ENCODE measurements at places on chromosomes 16 and 17.

- no peak for DNase-seq
Observed at GRCh38 chr16:85192238-85193114, 80.2 kb upstream of the CIBAR2 start.

DNA sequence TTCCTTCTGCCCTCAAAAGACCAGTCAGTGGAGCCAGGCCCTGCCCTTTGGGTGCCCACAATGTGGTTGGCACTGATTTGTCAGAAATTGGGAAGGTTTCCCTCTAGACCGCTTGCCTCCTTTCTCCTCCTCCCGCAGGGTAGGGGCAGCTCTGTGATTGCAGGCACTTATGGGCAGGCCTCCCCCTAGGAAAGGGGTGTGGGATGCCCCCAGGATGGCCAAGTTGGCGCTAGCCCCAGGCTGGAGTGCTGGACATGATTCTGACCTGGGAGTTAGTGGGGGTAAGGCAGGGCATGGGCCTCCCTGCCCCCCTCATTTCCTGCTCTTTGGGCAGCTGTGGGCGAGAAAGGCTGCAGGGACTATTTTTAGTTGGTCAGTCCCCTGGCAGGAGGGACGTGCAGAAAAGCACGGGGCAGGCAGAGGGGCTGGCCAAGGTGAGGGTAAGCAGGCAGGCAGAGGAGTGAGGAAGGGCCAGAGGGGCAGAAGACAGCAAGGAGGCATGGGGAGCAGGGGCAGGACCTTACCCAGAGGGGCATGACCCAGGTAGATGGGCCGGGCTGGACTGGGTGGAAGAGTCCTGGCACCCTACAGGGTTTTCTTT, 3.3 kb downstream of the RARA start:
- DNase-seq, result no peak

GRCh38 chr16:89009343-89010209, 32.6 kb upstream of the CBFA2T3 start:
- no peak for DNase-seq

GRCh38 chr17:61349350-61349749, 50.3 kb upstream of the TBX2 start:
- no peak for DNase-seq

DNA sequence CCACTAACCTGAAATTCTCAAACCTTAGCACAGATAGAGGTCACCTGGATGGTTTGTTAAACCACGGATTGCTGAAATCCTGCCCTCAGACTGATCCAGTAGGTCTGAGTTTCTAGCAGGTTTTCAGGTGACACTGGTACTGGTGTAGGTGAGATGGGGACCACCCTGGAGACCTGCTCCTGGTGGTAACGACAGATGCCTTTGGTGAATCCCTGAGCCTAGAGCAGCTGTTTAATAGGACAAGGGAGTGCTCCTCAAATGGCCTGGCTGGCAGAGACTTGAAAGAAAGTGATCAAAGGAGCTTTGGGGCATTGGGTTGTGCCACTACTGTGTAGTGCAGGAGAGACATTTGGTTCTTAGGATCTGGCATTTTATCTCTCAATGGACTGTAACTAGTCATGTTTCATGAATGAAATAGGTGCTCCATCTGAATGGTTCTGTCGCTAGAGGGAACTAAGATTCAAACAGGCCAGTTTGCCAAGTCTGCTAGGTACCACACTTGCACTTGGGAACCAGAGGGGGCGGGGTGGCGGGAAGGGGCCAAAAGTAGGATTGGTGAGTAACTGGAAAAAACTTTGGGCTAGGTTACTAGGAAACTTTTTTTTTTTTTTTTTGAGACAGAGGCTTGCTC, 2.9 kb upstream of the IFI35 start:
- DNase-seq, result no peak

DNA sequence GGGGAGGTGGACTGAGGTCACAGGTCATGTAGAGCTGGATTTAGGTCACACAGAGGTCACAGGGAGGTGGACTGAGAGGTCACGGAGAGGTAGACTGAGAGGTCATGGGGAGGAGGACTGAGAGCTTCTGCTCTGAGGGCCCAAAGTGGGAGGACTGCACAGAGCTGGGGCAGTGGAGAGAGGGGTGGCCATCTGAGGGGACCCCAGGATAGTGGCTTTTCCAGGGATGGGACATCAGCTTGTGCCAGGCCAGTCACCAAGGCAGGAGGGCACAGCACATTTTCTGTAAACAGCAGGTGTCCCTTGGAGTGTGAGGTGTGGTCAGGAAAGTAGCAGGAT, 26.1 kb upstream of the JPT2 start:
- no peak for DNase-seq

DNA sequence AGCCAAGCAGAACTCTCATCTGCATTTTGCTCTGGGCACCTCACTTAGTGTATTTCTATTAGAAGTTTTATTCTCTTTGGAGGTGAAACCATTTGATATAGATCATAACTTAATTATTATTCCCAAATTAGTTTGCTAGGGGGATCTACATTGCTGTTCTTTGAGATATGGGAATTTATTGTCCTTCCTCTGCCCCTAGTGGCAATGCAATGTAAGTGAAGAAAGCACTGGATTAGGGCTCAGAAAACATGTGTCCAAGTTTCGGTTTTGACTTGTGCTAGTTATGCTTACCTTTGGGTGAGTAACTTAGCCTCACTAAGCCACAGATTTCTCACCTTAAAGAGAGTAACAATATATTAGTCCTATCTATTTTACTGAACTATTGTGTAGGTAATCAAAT, 2.9 kb downstream of the KRT39 start:
- DNase-seq, result no peak

GRCh38 chr16:50466170-50466569, 82.0 kb upstream of the NKD1 start:
- no peak for DNase-seq

DNA sequence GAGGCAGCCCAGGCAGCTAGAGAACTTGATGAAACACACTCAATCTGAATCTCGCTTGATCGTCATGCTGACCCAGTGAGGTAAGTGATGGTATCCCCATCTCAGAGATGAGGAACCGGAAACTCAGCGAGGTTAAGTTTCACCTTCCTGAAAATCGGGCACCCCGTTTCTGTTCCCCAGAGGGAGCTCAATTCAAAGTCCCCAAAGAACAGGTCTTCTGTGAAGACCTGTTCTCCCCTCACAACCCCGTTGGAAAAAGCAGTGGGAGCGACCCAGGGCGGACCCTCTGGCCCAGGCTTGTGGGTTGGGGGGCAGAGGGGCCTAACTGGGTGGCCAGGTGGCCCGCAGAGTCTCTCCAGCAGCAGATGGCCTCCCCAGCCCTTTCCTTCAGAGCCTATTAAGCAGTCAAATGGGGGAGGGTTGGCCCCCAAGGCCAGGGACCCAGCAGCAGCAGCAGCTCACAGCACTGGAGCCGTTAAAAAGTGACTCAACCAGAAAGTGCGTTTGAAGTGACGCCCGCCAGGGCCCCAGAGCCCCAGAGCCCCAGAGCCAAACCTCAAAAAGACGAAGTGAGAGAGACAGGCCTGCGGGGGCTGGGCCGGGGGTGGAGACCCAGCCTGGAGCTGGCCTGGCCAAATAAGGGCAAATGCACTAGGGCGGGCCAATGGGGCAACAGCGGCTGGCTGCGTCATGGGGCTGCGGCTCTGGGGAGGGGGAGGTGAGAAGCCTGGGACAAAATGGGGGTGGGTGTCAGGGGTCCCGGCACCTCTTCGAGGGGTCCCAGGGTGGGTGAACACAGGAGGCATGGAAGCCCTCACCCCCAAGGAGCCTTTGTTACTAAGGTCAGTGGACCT, 9.2 kb upstream of the TSPOAP1 start:
- DNase-seq, result no peak

DNA sequence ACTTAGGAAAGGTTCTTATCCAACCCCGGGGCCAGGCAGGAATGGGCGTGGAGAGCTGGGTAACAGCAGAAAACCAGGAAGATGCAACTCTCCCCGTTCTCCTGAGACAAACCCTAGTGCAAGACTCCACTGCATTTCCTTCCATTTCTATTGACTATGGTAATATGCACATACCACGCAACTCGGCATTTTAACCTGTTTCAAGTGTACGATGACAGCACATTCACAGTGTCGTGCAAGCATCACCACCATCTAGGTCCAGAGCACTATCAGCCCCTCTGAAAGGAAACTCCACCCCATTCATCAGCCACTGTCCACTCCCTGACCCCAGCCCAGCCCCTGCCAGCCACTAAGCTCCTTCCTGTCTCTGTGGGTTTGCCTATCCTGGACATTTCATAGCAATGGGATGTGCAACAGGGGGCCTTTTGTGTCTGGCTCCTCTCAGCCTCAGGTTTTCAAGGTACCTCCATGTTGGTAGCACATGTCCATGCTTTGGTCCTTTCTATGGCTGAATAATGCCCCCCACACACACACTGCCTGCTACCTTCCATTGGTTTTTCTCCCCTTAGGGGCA, 441.9 kb downstream of the SOX9 start:
- DNase-seq, result no peak

DNA sequence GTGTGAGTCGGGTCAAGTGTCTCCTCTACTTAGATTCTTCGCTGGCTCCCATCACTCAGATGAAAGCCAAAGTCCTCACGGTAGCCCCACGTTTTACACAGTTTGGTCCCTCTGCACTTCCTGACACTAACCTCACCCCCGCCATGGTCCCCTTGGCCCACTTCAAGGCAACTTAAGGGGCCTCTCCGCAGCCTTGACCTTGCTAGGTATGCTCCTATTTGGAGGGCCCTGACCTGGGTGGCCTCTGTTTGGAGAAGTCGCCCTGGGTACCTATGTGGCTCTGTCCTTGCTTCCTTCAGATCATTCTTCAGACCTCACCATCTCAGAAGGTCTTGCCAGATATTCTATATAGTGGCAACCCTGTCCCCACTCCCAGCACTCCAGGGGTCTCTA, 110.2 kb downstream of the SOCS1 start:
- DNase-seq, result no peak

- DNase-seq, result no peak
Observed at GRCh38 chr17:14616528-14616927, 315.6 kb downstream of the HS3ST3B1 start.

GRCh38 chr17:49779739-49780231, 8.7 kb upstream of the KAT7 start:
- DNase-seq, result no peak

DNA sequence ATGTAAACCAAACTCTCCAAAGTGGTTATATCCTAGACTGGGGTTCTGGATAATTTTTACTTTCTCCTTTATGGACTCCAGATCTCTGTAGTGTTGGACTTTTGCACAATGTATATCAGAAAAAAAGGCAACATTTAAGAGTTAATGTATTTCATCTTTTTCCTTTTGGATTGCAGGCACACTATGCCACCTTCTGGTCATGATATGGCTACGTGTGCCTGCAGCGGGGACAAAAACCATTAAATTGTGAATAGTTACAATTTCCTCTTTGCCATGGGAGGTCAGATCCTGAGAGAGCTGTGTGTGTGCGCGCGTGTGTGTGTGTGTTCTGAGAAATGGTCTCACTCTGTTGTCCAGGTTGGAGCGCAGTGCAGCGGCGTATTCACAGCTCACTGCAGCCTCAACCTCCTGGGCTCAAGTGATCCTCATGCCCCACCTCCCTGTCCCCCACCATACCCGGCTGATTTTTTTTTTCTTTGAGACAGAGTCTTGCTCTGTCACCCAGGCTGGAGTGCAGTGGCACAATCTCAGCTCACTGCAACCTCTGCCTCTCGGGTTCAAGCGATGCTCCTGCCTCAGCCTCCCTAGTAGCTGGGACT, 4.3 kb upstream of the SGF29 start:
- DNase-seq, result no peak

DNA sequence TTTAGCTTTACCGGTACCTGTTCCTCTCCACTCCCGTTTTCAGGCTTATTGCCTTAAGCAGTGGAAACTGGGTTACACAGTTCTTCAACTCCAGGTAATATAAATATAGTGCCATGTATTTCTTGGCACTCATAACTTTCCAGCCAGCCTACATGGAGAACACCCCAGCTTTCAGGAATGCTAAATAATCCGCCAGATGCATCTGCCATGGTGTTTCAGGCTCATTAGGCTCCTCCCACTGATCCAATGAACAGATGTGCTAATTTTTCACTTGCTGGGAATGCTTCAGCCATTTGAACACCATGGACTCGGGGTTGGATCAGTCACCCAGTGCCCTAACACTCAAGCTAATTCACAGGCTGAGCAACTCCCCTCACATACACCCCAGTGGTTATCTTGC, 4.6 kb downstream of the ANKFN1 start:
- no peak for DNase-seq

- DNase-seq, result no peak
Observed at GRCh38 chr17:16135461-16135860, 79.9 kb downstream of the NCOR1 start.

GRCh38 chr17:57670769-57671569, 74.1 kb downstream of the CCDC182 start:
- DNase-seq, result no peak

GRCh38 chr16:22181843-22182242, 19.5 kb downstream of the SDR42E2 start:
- no peak for DNase-seq

DNA sequence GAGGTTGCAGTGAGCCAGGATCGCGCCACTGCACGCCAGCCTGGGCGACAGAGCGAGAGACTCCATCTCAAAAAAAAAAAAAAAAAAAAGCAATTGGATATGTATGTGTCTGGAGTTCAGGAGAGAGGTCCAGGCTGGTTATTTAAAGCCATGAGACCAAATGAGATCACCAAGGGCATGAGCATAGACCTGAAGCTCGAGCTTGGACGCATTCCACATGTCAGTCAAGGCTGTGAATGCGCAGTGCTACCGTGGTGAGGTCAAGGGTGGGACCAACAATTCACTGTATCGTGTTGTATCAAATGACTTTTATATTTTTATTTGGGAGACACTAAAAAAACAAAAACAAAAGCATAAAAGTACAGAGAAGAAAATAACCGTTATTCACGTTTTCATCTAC, 29.1 kb upstream of the SPNS2 start:
- no peak for DNase-seq

- DNase-seq, result no peak
Observed at GRCh38 chr16:55297062-55297909, 26.7 kb upstream of the IRX6 start.

Data from NCI-H187 treated with DMSO at 0.1 percent for 48 hours (cell line).